NCI-H1417 treated with DMSO at 0.1 percent for 48 hours (cell line): ENCODE measurements at places on chromosomes 11 and 22.

DNA sequence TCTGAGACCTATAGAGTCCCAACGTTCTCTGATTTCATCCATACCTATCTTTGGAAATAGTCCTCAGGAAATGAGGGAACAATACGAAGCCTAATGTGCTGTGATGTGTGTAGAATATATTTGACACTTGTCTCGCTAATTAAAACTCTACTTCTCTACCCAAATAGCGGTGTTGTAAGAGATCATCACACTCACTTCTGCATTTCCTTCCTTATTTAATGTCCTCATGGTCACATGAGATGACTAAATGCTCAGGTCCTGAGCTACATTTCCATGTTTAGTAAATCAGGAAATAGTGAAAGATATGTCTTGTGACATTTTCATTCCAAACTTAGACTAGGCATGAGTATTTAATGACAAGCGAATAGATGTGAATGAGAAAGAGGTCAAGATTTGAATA is 112.3 kb downstream of the MAML2 start:
- DNase-seq: no peak

DNA sequence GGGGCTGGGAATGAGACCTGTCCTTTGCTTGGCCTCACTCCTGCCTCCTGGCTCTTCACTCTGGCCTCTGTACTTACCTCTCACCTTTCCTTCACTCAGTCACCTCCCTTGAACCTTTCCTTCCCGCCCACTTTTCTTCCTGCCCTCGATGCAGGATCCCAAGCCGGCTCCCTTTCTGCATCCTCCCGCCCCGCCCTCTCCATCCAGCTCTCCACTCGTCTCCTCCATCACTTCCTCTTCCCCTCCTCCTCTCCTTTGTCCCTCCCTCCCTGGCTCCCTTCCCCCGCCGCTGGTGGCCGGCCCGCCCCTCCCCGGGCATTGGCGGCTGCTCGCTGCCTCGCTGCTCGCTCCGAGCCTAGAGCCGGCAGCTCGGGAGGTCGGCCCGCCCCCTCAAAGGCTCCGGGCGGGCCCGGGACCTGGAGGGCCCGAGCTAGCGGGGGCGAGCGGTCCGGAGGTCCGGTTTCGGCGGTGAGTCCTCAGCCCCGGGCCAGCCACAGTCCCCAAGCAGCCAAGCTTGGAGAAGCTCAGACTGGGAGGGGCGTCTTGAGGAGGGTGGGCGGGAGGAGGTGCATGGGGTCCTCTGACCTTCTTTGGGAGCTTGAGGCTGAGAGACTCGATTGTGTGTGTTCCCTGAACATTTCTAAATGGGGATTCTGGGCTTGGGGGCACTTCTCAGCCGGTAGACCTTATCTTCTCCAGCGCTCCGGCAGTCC is 13.8 kb downstream of the PHLDB1 start:
- peak; percentile 57 for DNase-seq

GRCh38 chr22:25367756-25368155 is 148.3 kb downstream of the CRYBB2 start:
- DNase-seq: no peak

DNA sequence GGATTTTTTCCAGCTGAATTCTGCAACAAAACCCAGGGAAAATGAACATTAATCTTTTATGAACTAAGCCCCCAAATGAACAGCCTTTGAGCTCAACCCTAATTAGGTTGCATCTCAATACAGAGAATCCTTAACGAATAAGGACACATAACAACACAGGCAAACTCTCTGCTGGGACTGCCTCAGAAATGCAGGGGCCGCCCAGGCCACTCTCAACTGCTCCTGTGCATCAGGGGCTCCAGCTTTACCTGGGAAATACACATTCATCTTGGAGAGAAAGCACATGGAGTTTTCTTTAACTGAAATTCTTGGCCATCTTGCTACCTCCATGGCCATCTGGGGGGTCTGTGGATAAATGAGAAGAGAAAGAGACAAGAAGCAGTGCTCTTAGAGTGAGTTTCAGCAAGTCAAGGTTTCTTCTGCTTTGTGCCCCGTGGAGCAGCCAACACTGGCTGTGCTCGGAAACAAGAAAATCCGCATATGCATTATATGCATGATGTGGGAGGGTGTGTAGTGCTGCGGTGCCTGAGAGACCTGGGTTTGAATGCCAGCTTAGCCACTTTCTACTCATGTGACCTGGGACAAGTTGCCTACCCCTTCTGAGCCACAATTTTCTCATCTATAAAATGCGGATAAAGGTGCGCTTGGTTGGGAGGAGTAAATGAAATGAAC is 81.9 kb upstream of the RCN1 start:
- DNase-seq: no peak

- no peak for DNase-seq
Measured at GRCh38 chr11:115874843-115875242, 370.6 kb upstream of the CADM1 start.

GRCh38 chr11:107666911-107667613 is 44.8 kb downstream of the SLN start:
- no peak for DNase-seq

DNA sequence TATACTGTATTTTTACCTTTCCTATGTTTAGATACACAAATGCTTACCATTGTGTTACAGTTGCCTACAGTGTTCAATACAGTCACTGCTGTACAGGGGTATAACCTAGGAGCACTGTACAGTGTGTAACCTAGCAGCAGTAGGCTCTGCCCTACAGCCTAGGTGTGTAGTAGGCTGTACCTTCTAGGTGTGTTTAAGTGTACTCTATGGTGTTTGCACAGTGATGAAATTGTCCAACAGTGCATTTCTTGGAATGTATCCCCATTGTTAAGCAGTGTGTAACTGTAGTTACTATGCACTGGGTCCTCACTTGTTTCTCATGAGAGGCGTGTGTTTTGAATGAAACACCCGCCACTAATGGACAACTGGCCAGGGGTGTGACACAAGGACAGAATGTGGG is 269.0 kb downstream of the OPCML start:
- no peak for DNase-seq

GRCh38 chr11:86810288-86810687 is 9.9 kb downstream of the PRSS23 start:
- no peak for DNase-seq

GRCh38 chr22:27133681-27134314 is 476.4 kb downstream of the MIAT start:
- no peak for DNase-seq

GRCh38 chr22:26610072-26610958 is 7.5 kb downstream of the CRYBB1 start:
- no peak for DNase-seq

GRCh38 chr22:46578251-46578823 is 40.9 kb upstream of the CELSR1 start:
- no peak for DNase-seq

DNA sequence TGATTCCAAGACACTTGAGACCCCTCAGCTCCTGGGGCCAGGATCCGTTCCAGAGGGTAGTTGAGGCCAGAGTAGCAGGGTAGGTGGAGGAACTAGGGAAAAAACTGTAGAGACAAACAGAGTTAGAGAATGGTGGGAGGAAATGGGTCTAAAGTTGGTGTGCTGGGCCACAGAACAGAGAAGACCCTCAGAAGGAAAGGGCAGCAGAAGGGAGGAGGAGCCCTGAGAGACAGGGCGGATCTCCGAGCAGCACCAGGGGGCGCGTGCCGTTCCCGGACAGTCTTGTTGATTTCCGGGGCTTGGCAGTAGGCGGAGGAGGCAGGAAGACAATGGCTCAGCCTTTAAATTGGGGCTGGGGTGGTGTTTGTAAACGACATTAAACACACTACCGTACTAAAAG is 2.4 kb upstream of the CECR2 start:
- no peak for DNase-seq

- DNase-seq: no peak
Measured at GRCh38 chr22:36758792-36759271, 17.1 kb downstream of the IFT27 start.

DNA sequence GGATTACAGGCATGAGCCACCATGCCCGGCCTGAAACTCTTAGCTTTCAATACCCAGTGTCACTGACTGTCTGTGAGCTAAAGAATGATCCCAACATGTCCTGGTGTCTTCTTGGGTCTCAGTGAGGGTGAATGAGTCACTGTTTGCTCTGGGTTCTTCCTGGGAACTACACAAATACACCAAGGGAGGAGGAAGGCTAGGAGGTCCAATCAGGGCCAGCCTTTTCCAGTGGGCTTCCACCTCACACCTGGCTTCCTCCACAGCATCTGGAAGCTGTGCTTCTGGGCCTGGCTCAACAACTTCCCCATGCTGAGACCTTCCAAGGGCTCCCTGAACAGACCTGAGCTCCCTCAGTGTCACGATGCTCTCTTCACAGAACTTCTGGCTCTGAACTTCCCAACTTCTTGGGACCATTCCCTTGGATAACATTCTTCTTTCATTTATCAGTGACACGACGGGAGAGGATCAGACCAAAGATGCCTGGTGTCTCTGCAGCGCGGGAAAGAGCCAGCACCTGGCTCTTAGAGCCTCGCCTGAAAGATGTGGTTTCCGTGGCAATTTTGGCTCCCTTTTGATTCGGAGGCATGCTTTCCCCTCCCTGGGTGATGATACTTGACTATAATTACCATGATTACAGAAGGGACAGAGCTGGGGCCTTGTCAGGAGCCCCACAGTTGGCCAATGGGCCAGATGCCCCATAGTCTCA is 22.3 kb upstream of the CHRM4 start:
- DNase-seq: peak; percentile 85

DNA sequence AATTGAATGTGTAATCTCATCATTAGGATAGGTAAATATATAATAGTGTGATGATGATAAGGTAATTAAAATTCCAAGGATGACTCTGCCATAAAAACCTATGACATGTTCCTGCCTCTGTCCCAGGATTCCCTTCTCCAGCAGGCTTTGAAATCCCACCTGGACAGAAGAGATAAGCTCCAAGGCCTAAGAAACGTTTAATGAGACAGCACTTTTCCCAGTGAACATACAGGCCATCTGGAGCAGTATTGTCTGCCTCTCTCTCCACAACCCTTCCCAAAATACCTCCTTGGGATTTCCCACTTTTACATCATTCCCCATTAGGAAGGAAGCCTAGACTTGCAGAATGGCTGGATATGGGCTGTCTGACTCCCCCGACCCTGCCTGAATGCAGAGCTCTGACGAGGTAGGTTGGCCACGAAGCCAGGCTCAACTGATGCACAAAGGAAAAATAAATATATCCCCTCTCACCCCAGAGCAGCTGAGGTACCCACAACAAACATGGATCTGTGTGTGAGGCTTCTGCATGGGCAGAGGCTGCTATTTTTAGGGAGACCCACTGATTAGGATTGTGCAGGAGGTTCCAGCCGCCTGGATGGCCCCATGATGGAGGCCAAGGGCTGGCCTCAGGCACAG is 71.0 kb downstream of the TMPRSS5 start:
- no peak for DNase-seq

DNA sequence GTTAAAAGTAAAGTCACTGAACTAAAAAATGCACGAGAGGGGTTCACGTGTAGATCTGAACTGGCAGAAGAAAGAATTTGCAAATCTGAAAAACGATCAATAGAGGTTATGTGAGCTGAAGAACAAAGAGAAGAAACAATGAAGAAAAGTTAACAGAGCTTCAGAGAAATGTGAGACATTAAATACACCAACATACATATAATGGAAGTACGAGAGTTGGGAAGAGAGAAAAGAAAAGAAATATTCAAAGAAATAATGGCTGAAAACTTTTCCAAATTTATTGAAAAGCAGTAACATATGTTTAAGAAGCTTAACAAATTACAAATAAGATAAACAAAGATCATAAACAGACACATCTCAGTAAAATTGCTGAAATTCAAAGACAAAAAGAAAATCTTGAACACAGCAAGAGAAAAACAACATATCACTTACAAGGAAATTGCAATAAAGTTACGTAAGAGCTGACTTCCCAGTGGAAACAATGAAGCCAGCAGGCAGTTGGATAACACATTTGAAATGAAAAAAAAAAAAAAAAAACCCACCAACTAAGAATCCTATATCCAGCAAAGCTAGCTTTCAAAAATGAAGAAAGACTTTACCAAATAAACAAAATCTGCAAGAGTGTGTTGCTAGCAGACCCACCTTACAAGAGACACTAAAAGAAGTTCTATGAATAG is 56.8 kb downstream of the EMSY start:
- DNase-seq: no peak

DNA sequence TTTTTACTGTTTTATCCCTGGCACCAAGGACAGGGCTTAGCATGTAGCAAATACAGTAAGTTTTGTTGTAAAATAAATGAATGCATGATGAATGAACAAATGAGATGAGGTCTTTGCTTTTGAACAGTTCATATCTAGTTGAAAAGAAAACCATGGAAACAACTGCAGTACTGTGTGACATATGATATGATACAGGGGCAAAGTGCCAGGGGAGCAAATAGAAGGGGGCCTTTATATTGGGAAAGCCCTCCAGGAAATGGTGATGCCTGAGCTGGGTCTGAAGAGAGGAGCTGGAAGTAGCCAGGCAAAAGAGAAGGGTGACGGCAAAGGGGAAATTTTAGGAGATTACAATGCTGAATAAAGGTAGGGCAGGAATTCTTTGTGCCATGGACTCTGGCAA is 63.8 kb upstream of the UCP3 start:
- DNase-seq: no peak

- DNase-seq: no peak
Measured at GRCh38 chr11:132898676-132899075, 633.6 kb downstream of the OPCML start.

- DNase-seq: no peak
Measured at GRCh38 chr11:79062814-79063762, 377.7 kb downstream of the TENM4 start.

- DNase-seq: no peak
Measured at GRCh38 chr11:122984186-122985011, 2.8 kb upstream of the BSX start.

DNA sequence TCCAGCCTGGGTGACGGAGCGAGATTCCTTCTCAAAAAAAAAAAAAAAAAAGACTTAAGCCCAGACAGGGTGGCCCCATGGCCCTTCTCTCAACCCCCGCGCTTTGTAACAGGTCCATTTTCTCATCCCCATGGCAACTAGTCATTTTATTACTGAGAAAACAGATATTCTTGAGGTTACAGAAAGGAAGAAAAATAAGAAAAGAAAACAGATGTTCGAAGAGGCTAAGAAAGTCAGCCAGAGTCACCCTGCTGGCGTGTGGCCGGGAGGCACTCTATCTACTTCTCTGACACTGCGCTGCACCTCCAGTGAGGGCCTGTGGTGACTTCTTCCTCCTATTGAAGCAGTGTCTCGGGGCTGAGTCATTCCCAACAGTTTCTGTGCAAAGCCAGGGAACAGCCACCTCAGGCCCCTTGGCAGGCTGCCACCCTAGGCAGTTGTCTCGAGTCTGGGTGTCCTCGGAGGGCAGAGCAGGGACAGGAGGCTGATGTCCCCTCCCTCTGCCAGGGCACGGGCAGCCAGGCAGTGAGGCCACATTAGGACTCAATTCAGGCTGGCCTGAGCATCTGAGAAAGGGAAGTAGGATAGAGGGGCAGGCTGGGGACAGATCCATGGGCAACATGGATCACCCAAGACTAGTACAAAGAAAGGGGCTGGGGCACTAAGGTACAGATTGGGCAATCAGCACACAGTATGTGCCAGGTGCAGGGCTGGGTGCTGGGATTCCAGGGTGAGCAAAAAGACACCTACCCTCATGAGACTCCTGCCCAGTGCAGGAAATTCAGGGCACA is 16.4 kb upstream of the SYVN1 start:
- no peak for DNase-seq

DNA sequence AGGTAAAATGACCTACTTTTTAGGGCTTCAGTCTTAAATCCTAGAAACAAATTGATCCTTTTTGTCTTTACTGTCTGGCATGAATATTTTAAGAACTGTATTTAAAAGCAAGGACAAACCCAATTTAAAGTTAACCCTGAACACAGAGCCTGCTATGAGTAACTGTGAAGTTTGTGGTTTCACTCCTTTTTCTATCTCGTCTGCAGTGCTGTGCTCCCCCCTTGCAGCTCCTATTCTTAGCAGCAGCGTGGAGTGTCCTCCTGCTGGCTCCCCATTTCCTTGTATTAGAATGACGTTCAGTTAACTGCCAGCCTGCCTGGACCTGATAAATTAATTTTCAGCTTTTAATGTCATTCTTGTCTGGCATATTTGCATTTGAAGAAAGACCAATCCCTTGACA is 40.0 kb upstream of the LRRC4C start:
- no peak for DNase-seq
